Activated CD4-positive, alpha-beta T cell treated with anti-CD3 and anti-CD28 coated beads for 24 hours (primary cell): ENCODE measurements at places on chromosomes 11 and 22.

DNA sequence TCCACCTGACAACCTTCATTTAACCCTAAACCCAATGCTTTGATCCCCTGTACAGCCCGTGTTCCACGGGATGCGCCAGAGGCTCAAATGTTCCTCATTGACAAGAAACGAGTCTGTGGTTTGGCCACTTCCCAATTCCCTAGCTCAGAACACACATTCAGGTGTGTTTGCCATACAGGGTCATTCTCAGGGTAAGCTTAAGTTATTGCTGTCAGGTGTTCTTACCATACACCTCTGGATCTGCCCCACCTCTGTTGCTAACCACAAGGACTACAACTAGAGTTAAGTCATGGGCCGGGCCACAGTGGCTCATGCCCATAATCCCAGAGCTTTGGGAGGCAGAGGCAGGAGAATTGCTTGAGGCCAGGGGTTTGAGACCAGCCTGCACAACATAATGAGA lies 45.6 kb upstream of the POLD3 start:
- DNase-seq: no peak

DNA sequence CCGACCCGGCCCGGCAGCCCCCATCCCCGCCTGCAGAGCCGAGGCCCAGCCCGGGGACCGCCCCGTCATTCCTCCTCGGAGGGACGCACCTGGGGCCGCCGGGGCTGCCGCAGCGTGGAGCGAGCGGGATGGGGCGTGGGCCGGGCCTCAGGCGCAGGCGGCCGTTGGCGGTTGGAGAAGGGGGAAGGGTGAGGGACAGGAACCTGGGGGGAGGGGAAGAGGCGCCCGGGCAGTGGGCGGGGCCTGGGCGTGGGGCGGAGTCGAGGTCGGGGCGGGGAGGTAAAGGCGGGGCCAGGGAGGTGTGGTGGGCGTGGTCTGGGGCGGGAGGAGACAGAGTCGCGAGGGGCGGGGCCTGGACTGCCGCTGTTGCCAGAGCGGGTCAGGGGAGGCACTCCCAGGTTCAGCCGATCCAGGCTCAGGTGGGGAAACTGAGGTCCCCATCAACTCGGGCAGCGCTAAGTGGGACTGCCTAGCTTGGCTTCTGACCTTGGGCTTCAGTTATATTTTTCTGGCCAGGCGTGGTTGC lies at the start of gene TESMIN:
Gene TESMIN, minus strand, starts transcription at position 190 of the 526 bp plus-strand sequence. CDS start 860 bp downstream, outside the sequence.
- DNase-seq: peak; percentile 95

GRCh38 chr11:723120-723883 lies 17.3 kb downstream of the EPS8L2 start:
- DNase-seq: no peak

DNA sequence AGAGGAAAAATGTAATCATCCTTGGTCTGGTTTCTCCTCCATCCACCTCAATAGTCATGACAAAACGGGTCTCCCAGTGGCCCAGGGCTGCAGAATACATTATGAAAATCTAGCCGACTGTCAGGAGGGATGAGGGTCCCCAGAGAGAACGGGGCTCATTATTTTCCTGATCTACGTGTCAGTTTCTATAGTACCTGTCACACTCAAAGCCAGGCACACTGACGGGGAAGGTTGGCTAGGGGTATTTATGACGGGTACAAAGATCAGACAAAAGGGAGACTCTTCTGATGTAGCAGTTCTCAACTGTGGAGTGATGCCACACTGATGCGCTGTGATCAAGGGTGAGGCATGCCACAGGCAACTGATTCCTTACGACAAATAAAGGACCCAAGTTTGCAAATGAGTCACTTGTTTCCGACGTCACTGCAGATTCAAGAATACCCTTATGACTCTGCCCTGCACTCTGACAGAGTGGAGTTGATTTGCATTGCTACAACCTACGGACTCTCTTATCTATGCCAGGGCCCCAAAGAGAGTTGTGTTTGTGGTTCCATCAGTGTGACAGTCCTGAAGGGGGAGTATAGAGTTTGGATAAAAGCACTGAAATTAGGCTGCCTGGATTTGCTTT lies 188.2 kb upstream of the TBCEL start:
- no peak for DNase-seq

DNA sequence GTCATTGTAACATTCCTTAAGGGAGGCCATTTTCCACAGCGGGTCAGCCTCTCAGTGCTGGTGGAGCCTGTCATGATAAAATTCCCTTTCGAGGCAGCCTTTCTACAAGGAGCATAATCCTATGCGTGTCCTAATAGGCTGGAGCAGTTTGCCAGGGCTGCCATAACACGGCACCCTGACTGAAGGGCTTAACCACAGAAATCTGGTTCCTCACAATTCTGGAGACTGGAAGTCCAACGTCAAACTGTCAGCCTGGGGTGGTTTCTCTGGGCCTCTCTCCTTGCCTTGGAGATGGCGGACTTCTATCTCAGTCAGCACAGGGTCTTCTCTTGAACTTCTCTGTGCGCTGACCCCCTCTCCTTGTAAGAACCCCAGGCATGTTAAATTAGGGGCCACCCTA lies 1.4 kb upstream of the RGL4 start:
- DNase-seq: no peak

DNA sequence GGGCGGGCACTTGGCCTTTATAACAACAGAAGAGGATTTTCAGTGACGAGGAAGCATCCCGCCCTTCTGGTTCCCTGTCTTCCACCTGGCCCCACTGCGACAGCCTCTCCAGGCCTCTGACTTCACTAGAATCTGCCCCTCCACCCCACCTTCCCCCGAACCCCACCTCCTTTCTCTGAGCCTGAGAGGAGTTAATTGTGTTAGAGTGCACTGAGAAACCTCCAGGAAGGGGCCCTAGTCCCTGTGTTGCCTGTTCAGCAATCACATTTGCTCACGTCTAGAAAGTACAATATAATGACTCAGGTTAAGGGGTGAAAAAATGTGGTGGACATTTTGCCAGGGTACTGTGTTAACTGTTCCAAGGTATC lies 38.8 kb downstream of the PTPRJ start:
- no peak for DNase-seq

GRCh38 chr11:126997196-126997595 lies 3.4 kb downstream of the KIRREL3 start:
- DNase-seq: no peak

GRCh38 chr22:19614536-19614863 lies 90.3 kb upstream of the CLDN5 start:
- DNase-seq: no peak

- no peak for DNase-seq
Measured at GRCh38 chr11:75495749-75496304, 29.9 kb downstream of the GDPD5 start.

DNA sequence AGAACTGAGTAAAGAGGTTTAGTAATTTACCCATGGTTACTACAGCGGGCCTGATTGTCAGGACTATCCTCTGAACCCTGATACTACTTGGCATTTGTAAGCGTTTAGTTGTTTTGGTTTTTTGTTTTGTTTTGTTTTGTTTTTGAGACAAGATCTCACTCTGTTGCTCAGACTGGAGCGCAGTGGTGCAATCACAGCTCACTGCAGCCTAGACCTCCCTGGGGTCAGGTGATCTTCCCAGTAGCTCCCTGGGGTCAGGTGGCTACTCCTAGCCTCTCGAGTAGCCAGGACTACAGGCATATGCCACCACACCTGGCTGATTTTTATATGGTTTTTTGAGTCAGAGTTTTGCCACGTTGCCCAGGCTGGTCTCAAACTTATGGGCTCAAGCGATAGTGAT lies 118.6 kb downstream of the WNT11 start:
- DNase-seq: no peak

- no peak for DNase-seq
Measured at GRCh38 chr11:72720784-72721183, 31.4 kb downstream of the ARAP1 start.

DNA sequence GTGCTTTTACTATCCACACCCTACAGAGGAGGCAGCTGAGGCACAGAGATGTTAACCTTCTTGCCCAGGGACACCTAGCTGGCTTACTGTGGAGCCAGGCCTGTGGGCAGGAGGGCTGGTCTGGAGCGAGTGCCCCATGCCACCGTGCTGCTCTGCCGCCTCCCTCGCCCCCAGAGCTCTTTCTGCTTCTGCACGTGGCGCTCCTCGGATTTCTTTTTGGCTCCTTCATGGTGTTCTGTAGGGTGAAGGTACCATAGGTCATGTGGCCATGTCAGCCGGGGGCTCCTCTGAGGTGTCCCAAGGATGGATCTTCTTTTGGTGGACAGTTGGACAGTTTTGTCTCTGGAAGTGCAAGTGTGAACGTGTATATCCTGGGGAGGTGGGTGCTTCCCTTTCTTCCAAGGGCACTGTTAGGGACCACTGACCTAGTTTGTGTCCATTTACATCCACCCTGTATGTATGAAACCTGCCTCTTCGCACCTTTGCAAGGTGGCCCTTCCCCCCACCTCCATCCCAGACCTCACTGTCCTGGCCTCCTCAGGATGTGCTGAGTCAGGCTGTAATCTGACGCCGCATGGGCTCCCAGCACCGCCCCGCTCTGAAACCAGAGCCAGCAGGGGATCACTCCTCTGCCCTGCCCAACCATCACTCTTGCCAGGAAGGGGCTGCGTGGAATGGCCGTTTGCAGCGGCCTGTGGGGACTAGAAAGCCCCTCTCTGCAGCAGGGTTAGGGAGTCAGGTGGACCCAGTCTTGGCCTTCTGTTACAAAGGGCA lies 31.7 kb downstream of the POLR3H start:
- no peak for DNase-seq

GRCh38 chr11:17386331-17387084 lies 2.0 kb downstream of the KCNJ11 start:
- DNase-seq: peak; percentile 18
